Stimulated activated CD4-positive, alpha-beta T cell treated with anti-CD3 and anti-CD28 coated beads, Interleukin-12 subunit alpha, Interleukin-12 subunit beta, amount 100 ng/mL, for 4 hours (primary cell): ENCODE measurements at places on chromosomes 1 and 21.

- DNase-seq: no peak
Measured at GRCh38 chr1:86596224-86596623, 49.3 kb downstream of the CLCA4 start.

GRCh38 chr1:241356187-241356518 lies 852 bp downstream of the RGS7 start:
- no peak for DNase-seq

DNA sequence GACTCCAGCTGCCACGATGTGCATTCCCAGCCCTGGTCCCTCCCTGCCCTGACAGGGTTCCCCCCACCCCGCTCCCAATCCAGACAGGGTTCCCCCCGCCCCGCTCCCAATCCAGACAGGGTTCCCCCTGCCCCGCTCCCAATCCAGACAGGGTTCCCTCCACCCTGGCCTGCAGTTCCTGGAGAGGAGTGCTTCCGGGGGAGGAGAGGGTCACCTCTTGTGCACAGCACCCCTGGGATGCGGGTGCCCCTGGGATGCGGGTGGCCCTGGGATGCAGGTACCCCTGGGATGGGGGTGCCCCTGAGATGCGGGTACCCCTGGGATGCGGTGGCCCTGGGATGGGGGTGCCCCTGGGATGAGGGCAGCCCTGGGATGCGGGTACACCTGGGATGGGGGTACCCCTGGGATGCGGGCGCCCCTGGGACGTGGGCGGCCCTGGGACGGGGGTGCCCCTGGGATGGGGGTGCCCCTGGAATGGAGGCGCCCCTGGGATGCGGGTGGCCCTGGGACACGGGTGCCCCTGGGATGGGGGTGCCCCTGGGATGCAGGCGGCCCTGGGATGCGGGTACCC lies 36.7 kb upstream of the SLC19A1 start:
- DNase-seq: no peak

- no peak for DNase-seq
Measured at GRCh38 chr1:156959925-156960324, 39.5 kb downstream of the LRRC71 start.

DNA sequence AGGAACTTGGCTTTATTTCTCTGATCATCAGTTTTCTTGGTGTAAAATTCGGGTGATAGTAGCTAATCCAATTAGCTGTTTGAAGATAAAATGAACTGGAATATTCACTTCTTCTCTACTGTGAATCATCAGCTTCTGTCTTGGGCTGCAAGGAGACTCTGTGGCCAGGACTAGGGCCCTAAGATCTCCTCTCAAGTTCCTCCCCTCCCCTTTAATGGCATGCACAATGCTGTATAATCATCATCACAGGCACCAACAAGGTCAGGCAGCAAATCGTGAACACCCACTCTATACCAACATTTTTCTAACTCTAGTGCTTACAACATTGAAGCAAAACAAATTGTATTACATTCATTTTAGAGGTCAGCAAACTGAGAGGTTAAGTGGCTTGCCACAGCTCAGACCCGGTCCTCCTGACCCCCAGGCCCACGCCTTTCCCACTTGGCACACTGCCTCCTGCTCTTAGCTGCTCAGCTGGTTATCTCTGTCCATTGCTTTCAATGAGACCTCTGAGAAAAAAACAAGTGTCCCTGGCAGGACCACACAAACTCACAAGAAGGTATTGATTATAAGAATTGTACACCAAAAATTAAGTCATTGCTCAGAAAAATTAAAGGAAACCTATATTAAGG lies 31.8 kb downstream of the LRRC52 start:
- DNase-seq: no peak

DNA sequence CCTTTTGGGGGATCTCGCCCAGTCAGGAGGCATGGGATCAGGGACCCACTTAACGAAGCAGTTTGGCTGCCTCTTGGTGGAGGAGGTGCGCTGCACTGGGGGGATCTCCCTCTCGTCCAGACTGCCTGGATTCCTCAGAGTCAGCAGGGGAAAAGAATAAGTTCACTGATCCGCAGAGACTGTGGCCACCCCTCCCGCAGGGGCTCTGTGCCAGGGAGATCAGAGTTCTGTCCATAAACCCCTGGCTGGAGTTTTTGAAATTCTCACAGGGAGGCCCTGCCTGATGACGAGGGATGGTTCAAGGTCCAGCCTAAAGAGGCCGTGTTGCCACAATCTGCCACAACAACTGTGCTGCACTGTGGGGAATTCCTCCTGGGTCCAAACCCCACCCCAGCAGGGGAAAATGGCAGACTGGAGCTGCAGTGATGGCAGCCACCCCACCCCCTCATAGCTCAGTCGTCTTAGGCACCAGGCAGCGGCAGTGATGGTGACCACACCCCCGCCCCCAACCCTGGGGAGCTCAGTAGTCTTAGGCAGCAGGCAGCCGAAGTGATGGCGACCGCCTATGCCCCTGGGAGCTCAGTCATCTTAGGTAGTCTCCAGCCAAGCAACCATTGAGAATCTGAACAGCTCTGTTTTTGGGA lies 273.8 kb upstream of the USP25 start:
- DNase-seq: no peak

DNA sequence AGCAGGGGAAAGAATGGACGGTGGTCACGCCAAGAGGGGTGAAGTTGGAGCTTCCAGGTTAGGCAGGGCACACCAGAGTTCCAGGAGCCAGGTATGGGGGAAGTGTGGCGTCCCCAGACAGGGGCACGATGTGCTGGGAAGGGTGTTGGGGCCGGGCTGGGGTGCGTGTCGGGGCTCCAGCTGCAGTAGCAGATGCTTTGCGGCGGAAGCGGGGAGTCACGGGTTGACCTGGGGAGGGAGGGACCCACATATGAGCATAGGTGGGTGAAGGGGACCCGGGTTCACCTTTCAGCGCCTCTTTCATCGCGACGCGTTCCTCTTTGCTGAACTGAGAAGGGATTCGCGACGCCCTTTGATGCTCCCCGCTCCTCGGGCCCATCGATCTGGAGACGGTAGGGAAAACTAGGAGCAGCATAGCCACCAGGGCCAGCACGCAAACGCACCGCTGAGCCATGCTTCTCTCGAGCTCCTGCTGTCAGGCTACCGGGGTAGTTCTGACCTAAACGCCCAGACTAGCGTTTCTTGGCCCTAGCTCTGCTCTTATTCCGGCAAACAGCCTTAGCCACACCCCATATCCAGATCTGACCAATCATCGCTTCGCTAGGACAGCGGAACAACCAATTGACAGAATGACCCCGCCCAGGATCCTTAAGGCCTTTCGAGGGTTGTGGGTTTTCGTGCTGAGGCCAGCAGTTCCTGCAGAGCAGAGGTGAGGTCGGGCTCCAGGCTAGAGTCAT lies at the start of gene PM20D1:
Gene PM20D1 (minus strand): TSS at position 514 of the 737 bp plus-strand sequence. CDS start 60 bp downstream, at position 454.
- peak; percentile 61 for DNase-seq

GRCh38 chr1:40301541-40302299 lies 15.4 kb downstream of the COL9A2 start:
- DNase-seq: no peak

DNA sequence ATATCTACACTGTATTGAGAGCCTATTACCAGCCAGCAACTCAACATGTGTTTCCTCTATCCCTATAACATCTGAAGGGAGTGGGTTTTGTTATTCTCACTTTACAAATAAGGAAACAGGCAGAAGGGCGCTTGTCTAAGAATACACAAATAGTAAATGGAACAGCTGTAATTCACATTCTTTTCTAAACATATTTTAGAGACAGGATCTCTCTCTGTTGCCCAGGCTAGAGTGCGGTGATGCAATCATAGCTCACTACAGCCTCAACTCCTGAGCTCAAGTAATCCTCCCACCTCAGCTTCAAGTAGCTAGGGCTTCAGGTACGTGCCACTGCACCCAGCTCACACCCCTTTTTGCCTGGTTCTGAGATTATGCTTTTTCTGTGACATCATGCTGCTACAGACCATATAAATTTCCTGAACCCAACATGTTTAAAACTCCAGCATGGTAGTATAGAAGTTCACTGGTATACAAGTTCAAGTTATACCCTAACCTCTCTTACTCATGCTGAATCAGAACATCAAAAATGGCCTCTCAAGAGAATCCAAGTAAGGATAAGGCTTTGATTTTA lies 8.6 kb upstream of the TACSTD2 start:
- DNase-seq: no peak

DNA sequence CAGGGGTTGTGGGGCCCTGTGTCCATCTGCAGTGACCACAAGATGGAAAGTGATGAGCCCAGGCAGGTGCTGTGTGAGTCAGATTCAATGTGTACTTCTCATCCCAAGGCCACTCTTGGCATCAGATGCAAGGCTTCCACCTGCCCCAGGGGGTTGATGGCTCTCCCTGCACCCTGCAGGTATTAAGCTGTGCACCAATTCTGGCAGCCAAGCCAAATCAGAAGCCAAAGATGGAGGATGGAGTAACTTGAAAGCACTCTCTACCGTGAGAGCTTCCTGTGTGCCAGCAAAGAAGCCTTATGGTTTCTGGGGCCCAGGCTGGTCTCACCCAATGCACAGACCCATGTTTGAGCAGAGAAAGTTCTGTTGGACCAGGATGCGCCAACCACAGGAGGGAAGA lies 44.3 kb upstream of the TENT5C start:
- DNase-seq: no peak

GRCh38 chr1:28936528-28936927 lies 22.2 kb downstream of the EPB41 start:
- DNase-seq: no peak

GRCh38 chr1:12345350-12346217 lies 115.8 kb downstream of the VPS13D start:
- DNase-seq: no peak

GRCh38 chr1:181390410-181391077 lies 92.8 kb upstream of the CACNA1E start:
- no peak for DNase-seq

GRCh38 chr21:35953597-35953996 lies 106.7 kb downstream of the SETD4 start:
- no peak for DNase-seq

DNA sequence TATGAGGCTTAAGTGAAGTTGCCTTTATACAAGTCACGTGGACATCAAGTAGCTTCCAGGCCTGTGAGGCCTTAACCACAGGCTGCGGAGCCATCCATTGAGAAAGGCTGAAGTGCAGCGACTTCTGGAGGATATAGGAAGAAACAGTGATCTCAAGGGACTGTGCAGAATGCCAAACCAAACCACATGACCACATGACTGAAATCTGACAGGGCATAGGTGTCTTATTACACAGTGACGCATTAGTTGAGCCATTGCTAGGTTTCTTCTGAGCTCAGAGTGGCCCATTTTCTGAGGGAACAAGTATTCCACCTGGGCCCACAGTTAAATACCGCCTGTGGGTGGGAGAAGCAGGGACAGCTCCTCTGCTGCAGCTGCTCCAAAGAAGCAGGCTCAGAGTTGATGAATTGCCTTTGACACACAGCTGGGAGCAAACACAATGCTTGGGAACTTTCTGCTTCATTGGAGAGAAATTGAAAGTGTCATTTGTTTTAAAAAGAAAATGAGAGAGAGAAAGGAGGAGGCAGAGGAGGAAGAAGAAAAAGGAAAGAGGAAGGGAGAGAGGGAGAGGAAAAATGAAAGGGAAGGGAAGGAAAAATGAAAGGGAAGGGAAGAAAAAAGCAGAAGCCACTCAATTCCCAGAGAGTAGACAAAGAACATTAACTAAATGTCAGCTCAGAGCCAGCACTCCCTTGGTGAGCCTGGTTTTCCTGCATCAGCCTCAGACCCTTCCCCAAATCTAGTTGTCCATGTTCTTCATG lies 94.4 kb downstream of the COLGALT2 start:
- DNase-seq: no peak

DNA sequence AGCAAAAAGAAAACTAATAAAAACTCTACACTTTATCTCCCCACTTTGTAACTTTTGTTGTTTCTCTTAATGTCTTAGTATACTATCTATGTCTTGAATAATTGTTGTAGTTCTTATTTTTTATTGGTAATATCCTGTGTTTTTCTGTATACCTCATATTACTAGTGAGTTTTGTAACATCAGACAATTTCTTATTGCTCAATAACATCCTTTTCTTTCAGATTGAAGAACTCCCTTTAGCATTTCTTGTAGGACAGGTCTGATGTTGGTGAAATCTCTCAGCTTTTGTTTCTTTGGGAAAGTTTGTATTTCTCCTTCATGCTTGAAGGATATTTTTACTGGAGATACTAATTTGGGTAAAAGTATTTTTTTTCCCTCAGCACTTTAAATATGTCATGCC lies 79.8 kb upstream of the LRRC8B start:
- DNase-seq: no peak

GRCh38 chr1:64624218-64624713 lies 120.6 kb upstream of the RAVER2 start:
- no peak for DNase-seq

GRCh38 chr1:86197206-86197855 lies 40.8 kb upstream of the COL24A1 start:
- no peak for DNase-seq

- DNase-seq: no peak
Measured at GRCh38 chr1:231666220-231666936, 39.8 kb downstream of the DISC1 start.

DNA sequence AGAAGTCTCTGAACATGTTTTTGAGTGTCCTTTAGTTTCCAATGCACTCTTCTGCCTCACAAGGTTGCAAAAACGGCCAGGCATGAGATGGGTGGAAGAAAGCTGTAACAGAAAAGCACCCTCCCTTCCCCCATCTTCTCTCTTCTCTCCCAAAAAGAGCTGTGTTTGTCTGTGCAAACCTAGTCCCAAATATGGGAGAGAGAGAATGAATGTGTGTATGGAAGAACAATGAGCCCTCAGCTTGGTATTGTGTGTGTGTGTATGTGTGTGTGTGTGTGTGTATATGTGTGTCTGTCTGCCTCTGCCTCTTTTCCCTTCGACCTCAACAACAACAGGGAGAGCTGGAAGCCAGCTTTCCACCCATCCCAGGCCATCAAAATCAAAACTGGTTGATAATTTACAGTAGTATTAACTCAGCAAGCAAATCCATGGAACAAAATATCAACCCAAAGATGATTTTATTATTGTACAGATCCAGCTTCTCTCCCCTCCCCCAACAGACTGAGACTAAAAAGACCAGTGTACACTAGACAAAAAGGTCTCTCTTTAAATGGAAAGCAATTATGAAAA lies 1.8 kb downstream of the RERE start:
- no peak for DNase-seq
